ENCODE measurements at places on chromosomes 13 and 19. TPM values are rescaled to one million over a fixed set of nuclear protein-coding genes. Genes with fewer than 3 reads are reported as not detected.

GRCh38 chr13:97889803-97890202, 63.7 kb upstream of the IPO5 start:
- no peak for DNase-seq
- H3K27ac ChIP-seq: no peak overlapping the region
- H3K36me3 ChIP-seq: no peaks in the 10 kb centered on the region
- H3K27me3 ChIP-seq: no peaks in the 10 kb centered on the region
- no peaks in the 10 kb centered on the region for H3K4me1 ChIP-seq

The C19orf73 gene
- 0.49 TPM for total RNA-seq

GRCh38 chr13:30576528-30576927, 41.2 kb upstream of the USPL1 start:
- H3K27me3 ChIP-seq: no peaks in the 10 kb centered on the region
- H3K4me3 ChIP-seq: no peak overlapping the region
- H3K27ac ChIP-seq: no peak overlapping the region
- DNase-seq: no peak
- no peaks in the 10 kb centered on the region for H3K4me1 ChIP-seq

The MTRF1 gene
- 6.8 TPM for total RNA-seq

The PCSK4 gene
- 3.1 TPM for total RNA-seq

DNA sequence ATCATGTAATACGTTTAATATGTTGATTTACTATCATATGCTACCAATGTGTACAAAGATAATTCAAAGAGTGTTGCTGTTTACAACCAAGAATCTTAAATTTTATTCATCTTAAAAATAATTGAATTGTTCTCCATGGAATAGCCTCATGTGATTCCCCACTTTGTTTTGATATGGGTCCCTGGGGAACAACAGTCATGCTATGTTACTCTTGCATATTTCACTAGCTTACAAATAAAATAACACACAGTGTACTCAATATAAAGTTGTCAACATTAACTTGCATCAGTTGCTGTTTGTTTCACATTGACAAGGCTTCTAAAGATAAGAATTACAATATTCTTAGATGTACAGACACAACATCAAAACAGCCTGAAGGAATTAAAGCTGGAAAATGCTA, 2.3 kb downstream of the ENOX1 start:
- no peak overlapping the region for H3K27ac ChIP-seq
- H3K4me1 ChIP-seq: no peaks in the 10 kb centered on the region
- no peaks in the 10 kb centered on the region for H3K27me3 ChIP-seq
- no peak for DNase-seq

The SPRY2 gene
- 45.2 TPM for total RNA-seq

- no peaks in the 10 kb centered on the region for H3K27me3 ChIP-seq
- no peaks in the 10 kb centered on the region for H3K4me1 ChIP-seq
- no peak overlapping the region for H3K27ac ChIP-seq
These were observed 25.5 kb downstream of the AP2S1 start for GRCh38 chr19:46824890-46825730.

GRCh38 chr13:98327371-98328270, 150.6 kb upstream of the RNF113B start:
- no peak overlapping the region for H3K4me3 ChIP-seq
- H3K27me3 ChIP-seq: no peaks in the 10 kb centered on the region
- no peaks in the 10 kb centered on the region for H3K36me3 ChIP-seq
- no peaks in the 10 kb centered on the region for H3K4me1 ChIP-seq
